ENCODE measurements at places on chromosomes 13 and 19.

- DNase-seq: peak; percentile 73
These were observed 111.1 kb downstream of the STARD13 start for GRCh38 chr13:33174491-33174890.

- DNase-seq: no peak
These were observed 7.5 kb upstream of the C5AR2 start for GRCh38 chr19:47324502-47324901.

DNA sequence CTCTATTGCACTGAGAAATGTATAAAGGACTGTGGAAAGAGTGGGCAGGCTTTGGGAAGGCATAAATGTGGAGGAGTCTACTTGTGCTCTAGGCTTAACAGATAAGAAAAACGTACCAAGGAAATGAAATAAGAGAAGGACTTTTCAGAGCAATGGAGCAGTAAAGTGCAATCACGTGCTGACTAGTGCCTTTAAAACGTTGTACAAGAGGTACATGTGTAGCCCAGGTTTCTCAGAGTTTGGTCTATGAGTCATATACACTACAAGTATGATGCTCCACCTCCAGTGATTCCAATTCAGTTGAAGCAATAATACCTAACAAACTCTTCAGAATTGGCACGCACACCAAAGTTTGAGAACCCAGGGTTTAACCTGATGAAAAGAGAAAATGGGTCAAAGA lies 13.4 kb upstream of the FNDC3A start:
- no peak for DNase-seq

GRCh38 chr19:3272952-3273351 lies 48.5 kb downstream of the CELF5 start:
- no peak for DNase-seq

GRCh38 chr19:45791744-45792469 lies 738 bp downstream of the DMWD start:
- DNase-seq: no peak
